ENCODE measurements at places on chromosomes 16 and 17. TPM values are rescaled to one million over a fixed set of nuclear protein-coding genes. Genes with fewer than 3 reads are reported as not detected.

Gene ANKRD40CL
- total RNA-seq = not detected

Gene RTN4RL1
- 1.7 TPM for total RNA-seq

Gene TBC1D3I
- total RNA-seq = not detected

Gene EPX
- total RNA-seq = 0.27 TPM

Gene CCDC154
- total RNA-seq = 0.40 TPM

Gene UNKL
- total RNA-seq = 7.8 TPM

Gene KRTAP4-1
- not detected for total RNA-seq

Gene DYNLL2
- 9.8 TPM for total RNA-seq

Gene ENPP7
- not detected for total RNA-seq

Gene FBF1
- total RNA-seq = 17.6 TPM

Gene RNF213
- total RNA-seq = 117 TPM

Gene ICAM2
- 0.71 TPM for total RNA-seq

Gene GSDMA
- total RNA-seq = not detected

Gene LITAFD
- not detected for total RNA-seq

Gene CPHXL2
- not detected for total RNA-seq

Gene AOC2
- total RNA-seq = 0.69 TPM

DNA sequence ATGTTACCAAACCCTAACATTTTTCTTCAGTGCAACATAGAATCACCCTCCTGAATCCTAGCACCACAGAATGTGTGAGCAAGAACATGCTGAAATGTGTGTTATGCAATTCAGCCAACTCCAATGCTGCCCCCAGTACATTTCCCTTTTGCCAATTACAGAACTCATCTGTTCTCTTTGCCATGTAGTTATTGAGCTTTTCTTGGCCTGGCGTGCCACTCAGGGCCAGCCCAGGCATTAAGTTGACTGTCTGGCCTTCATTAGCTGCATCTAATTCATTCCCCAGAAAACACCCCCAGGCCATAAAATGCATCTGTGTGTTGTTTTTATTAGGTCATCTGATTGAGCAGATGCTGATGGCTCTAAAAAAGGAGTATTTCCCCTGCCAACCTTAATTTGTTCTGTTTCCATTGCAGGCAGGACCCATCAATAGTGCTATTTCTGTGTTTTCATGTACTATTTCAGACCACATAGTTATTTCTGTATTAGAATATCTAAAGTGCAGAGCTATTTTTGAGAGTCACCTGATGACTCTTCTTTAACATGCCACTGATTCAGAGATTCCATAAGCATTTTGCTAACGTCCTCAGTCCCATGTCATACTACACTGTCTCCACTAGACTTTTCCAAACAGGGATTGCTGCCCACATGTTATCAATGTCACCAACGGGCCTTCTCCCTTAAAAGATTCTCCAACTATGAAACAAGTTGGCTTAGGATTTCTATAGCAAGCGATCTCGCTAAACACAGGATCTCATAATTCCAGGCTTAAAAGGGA lies 969.7 kb downstream of the CDH11 start:
- DNase-seq = peak; percentile 86

- no peak for DNase-seq
Observed at GRCh38 chr17:63928172-63928666, 3.9 kb downstream of the CD79B start.

DNA sequence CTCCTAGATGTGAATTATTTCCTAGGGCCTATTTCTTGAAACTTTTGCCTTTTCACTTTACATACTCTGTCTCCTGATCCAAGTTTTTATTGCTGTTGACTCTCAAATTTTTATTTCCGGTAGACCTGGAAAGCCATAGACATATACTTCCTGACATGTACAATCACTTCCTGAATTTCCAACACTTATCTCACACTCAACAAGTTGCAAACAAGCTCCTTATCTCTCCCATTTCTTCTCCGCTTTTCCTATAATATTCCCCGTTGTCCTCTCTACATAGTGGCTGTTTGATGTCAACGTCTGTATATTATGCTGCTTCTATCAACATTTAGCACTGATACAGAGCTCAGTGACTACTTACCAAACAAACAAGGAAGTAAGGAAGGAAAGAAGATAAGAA lies 59.3 kb downstream of the IKZF3 start:
- no peak for DNase-seq

- no peak for DNase-seq
Observed at GRCh38 chr16:10920726-10921427, 21.4 kb downstream of the DEXI start.

GRCh38 chr16:28524681-28525171 lies 14.0 kb downstream of the NUPR1 start:
- no peak for DNase-seq

DNA sequence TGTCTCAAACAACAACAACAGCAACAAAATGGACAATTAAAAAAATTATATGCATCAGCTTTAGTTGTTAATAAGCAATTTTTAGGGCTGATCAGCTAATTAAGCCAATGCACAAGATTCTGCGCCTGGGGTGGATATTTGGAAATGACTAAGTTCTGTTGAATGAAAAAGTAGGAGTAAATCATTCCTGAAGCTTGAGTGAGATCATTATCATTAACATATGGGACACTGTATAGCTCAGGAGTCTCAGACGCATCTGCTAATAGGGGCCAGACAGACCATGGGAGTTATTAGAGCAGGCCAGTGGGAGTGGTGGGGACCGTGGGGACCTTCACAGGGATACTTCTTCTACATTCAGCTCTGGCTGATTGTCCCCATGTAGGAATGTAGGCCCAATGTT lies 22.8 kb downstream of the IRX5 start:
- no peak for DNase-seq

DNA sequence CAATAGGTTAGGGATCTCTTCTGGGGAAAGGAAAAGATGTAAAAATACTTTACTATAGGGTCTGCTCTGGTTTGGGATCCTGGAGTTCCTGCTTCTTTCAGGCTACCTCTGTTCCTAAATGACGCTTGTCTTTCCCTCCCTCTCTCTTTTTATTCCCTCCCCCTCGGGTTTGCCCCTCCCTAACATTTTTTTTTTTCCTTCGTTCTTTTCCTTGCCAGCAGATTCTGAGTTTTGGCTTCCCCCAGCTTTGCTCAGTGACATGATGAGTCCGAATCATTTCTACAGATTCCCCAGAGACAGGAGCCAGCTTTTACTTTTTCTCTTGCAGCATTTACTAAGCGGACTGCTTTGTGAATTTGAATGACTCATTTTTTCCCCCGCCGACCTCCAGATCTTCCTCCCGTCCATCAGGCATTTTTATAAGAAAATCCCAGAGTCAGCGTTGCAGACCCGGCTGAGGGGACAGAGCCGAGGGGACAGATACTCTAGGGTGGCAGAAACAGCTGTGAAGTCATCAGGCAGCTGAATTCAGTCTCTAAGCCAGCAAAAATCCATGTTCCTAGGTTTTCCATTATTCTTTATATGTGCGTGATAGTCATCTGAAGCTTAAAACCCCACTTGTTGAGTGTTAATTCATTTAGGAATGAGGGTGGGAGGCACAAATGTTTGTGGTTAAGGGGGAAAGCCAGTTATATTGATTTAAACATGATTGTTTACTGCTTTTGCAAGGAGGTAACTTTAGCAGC lies at the start of gene TMEM100:
Gene TMEM100, minus strand, starts transcription at position 123 of the 746 bp plus-strand sequence. CDS start 1,794 bp downstream, outside the sequence.
- DNase-seq = peak; percentile 60

DNA sequence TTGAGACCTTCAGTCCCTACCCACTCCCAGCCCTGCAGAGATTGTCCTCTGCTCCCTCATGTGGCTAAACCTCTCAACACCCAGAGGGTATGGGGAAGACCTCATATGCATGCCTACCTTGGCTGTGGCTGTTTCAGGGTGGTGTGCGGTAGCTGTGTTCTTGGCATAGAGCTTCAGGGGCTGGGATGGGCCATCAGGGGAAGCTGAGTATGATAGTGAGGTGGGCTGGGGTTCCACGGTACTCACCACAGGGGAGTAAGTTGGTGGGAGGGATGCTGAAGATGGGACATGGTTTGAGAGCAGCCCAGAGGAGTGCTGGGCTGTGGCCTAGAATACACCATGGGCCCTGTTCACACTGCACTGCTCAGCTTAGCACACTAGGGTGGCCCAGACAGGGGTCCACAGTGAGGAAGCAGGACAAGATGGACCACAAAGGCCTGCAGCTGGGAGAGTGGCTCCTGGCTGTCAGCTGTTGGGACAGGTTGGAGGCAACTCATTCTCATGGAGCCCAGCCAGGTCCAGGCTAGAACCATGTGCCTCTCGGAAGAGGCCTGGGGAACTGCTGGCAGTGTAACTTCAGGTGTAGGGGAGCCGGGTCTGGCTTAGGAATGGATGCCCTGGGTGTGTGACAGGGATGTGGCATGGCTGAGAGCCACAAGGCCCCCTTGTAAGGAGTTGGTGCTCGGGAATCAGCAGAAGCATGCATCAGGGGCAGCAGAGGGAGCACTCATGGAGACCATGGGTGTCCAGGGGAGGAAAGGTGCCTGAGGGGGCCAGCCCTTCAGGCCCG lies 3.1 kb downstream of the MFAP4 start:
- no peak for DNase-seq

DNA sequence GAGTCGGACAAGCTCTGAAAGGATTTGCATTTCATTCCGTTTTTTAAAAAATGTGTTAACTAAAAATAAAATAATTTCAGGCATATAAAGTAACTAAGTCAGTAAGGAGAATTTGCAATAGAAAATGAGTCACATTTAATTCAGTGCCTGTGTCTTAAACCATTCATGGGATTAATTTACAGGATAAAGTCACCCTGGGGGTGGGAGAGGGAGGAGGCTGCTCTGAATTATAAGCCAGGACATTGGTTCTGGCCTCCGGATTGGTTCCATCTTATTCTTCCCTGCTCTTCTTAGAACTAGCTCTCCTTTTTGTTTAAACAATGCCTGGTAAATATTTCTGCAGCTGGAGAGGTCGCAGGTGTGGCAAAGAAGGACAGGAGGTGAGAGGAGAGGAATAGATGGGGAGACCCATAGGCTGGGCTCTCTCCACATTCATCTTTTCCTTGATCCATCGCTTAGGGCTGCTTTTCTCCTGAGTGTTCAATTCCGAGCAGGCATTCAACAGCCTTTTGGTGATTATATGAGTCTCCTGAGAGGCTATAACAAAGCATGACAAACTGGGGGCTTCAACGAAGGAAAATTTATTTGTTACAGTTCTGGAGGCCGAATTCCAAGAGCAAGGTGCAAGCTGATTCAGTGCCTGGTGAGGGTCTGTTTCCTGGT lies 319.2 kb downstream of the PHKB start:
- no peak for DNase-seq

DNA sequence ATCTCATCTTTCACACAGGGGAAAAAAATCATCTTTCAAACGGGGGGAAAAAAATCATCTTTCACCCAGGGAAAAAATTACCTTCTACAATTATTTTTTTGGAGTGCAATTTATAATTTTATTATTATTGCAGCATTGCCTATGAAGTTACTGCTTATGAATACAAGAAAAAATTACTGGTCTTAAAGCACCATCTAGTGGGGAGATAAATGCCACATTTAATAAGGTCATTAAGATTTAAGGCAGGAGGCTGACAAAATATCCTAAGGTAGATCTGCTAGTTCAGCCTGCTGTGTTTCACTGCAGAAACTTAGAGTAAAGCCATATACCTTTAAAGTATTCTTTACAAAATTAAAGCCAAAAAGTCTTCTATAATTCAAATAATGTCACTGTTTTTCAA lies 13.7 kb downstream of the SHCBP1 start:
- peak; percentile 63 for DNase-seq

- peak; percentile 54 for DNase-seq
Observed at GRCh38 chr16:66103211-66103610, 263.3 kb upstream of the CDH5 start.

GRCh38 chr16:10684511-10685151 lies 10.1 kb downstream of the TEKT5 start:
- DNase-seq = no peak

GRCh38 chr17:11598274-11599221 lies at the start of gene DNAH9:
TSS of gene DNAH9 (plus strand) at chr17:11598470. CDS start at chr17:11598499, 29 bp downstream.
- peak; percentile 93 for DNase-seq

GRCh38 chr16:12098429-12099310 lies 122.1 kb downstream of the SNX29 start:
- DNase-seq = no peak

- DNase-seq = peak; percentile 98
Observed at GRCh38 chr16:1839554-1839953, 12.5 kb downstream of the FAHD1 start.

GRCh38 chr17:193426-193810 lies 12.0 kb upstream of the DOC2B start:
- DNase-seq = no peak

GRCh38 chr16:78686601-78687000 lies 587.1 kb downstream of the WWOX start:
- DNase-seq = no peak

- DNase-seq = no peak
Observed at GRCh38 chr17:40198576-40198975, 20.5 kb upstream of the WIPF2 start.

- no peak for DNase-seq
Observed at GRCh38 chr17:80774643-80775281, 216.9 kb upstream of the CHMP6 start.

GRCh38 chr17:66906321-66907278 lies 57.9 kb upstream of the CACNG4 start:
- peak; percentile 95 for DNase-seq

GRCh38 chr17:40203131-40203530 lies 16.0 kb upstream of the WIPF2 start:
- DNase-seq = no peak

GRCh38 chr17:1201132-1201702 lies 21.4 kb upstream of the ABR start:
- DNase-seq = no peak

All from SK-MEL-5 (cell line).